ENCODE measurements at places on chromosomes 5 and 9. TPM values are rescaled to one million over a fixed set of nuclear protein-coding genes. Genes with fewer than 3 reads are reported as not detected.

Gene FCN2
- total RNA-seq: not detected

Gene CXXC5
- total RNA-seq: 16.9 TPM

Gene SH2D3C
- total RNA-seq: 0.12 TPM

Gene ZNF454
- total RNA-seq: not detected

Gene ZNF366
- not detected for total RNA-seq

Gene DND1
- 0.47 TPM for total RNA-seq

Gene ASPN
- total RNA-seq: not detected

Gene POU5F2
- total RNA-seq: not detected

Gene SAPCD2
- total RNA-seq: 22.3 TPM

Gene FBP1
- total RNA-seq: not detected

Gene NR2F1
- 4.3 TPM for total RNA-seq

Gene ANKRD34B
- total RNA-seq: 0.17 TPM

Gene AMBP
- total RNA-seq: 7.8 TPM

Gene CEP78
- 20.6 TPM for total RNA-seq

Measured in A549 treated with Hydrocortisone at 1 μM for 4 hours (cell line).